Activated CD4-positive, alpha-beta T cell treated with anti-CD3 and anti-CD28 coated beads, Interleukin-2, amount 10 ng/mL, durations not matched to agents 24 days and 14 days (primary cell): ENCODE measurements at places on chromosomes 1 and 21. TPM values are rescaled to one million over a fixed set of nuclear protein-coding genes. Genes with fewer than 3 reads are reported as not detected.

The C2CD4D gene
- total RNA-seq: 0.86 and 1.5 TPM in 2 replicates

The CBS gene
- 45.6 and 51.5 TPM in 2 replicates for total RNA-seq

The UQCRHL gene
- 1.5 TPM in 2 replicates for total RNA-seq

The CHRM3 gene
- not detected in 2 replicates for total RNA-seq

The PRR9 gene
- total RNA-seq: not detected in 2 replicates

The MCOLN2 gene
- 92.3 and 95.6 TPM in 2 replicates for total RNA-seq

The KCNN3 gene
- total RNA-seq: 0.35 and 0.54 TPM in 2 replicates

The ARV1 gene
- 15.0 and 15.2 TPM in 2 replicates for total RNA-seq

DNA sequence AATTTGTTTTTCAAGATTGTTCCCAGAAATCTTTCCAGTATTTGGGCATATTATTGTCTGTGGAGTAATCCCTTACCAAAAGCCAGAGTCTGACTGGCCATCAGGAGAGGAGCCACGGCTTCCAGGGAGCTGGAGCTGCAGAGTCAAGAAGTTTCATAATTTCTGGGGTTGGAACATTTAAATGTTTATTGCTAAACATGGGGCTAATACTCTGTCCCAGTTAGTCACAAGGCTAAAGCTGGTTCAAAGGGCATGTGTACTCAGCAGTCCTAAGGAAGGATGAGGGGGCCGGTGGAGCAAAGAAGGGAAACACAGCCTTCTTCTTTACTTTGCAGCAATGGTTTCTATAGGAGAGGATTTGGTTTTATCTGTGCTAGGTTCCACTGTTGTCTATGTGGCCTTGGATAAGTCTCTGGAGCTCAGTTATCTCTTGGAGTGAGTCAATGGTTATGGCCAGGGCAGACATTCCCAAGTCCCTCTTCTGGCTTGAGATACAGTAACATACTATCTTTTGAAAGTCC is 9.5 kb downstream of the DENND2D start:
- H3K4me1 ChIP-seq: peaks cover 79% of the 10 kb centered on the region
- H3K36me3 ChIP-seq: peaks cover 99% of the 10 kb centered on the region
- peak overlapping the region; percentile 15 for H3K4me3 ChIP-seq
- no peak for DNase-seq

- H3K4me1 ChIP-seq: peaks cover 5% of the 10 kb centered on the region
- no peak overlapping the region for H3K27ac ChIP-seq
- H3K27me3 ChIP-seq: peaks cover 3% of the 10 kb centered on the region
- DNase-seq: no peak
- H3K4me3 ChIP-seq: no peak overlapping the region
- no peaks in the 10 kb centered on the region for H3K36me3 ChIP-seq
These were observed 18.8 kb upstream of the SCCPDH start for GRCh38 chr1:246705368-246705767.

GRCh38 chr1:197902454-197903195 is at the start of gene C1orf53:
C1orf53 (plus strand) TSS chr1:197902630; CDS start chr1:197902650, 20 bp downstream.
- H3K36me3 ChIP-seq: no peaks in the 10 kb centered on the region
- H3K4me1 ChIP-seq: peaks cover 8% of the 10 kb centered on the region
- H3K27me3 ChIP-seq: peaks cover 68% of the 10 kb centered on the region
- DNase-seq: peak; percentile 94

GRCh38 chr1:89943846-89944781 is 50.8 kb upstream of the ZNF326 start:
- peaks cover 5% of the 10 kb centered on the region for H3K4me1 ChIP-seq
- no peaks in the 10 kb centered on the region for H3K27me3 ChIP-seq
- H3K36me3 ChIP-seq: no peaks in the 10 kb centered on the region
- no peak overlapping the region for H3K4me3 ChIP-seq
- no peak overlapping the region for H3K27ac ChIP-seq
- no peak for DNase-seq

- no peak overlapping the region for H3K27ac ChIP-seq
- peaks cover 14% of the 10 kb centered on the region for H3K4me1 ChIP-seq
- H3K27me3 ChIP-seq: no peaks in the 10 kb centered on the region
- DNase-seq: no peak
These were observed 11.6 kb downstream of the TMEM53 start for GRCh38 chr1:44662683-44663030.

DNA sequence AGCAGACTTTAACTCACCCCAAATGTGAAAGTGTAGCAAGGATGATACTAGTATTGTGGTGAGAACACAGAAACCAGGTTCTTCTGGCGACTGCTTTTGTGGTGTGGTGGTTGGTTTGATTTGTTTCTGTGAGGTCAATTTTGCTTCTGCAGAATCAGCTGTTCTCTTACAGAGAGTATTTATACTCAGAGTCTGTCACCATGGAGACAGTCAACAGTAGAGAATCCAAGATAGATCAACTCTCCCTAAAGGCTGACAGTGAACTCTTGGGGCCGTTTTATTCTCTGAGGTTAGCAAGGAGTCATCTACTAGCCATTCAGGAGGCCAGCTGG is at the start of gene CFAP107:
Gene CFAP107, plus strand, starts transcription at position 209 of the 332 bp plus-strand sequence. CDS start 231 bp downstream, outside the sequence.
- H3K4me1 ChIP-seq: peaks cover 4% of the 10 kb centered on the region
- H3K27ac ChIP-seq: no peak within 1 kb of the TSS
- H3K4me3 ChIP-seq: no peak within 1 kb of the TSS

GRCh38 chr1:81287411-81288080 is 513.2 kb upstream of the ADGRL2 start:
- H3K36me3 ChIP-seq: no peaks in the 10 kb centered on the region
- DNase-seq: no peak
- no peaks in the 10 kb centered on the region for H3K4me1 ChIP-seq
- H3K27me3 ChIP-seq: no peaks in the 10 kb centered on the region

- H3K27me3 ChIP-seq: no peaks in the 10 kb centered on the region
- H3K27ac ChIP-seq: no peak overlapping the region
- no peak for DNase-seq
- H3K4me3 ChIP-seq: no peak overlapping the region
- H3K36me3 ChIP-seq: no peaks in the 10 kb centered on the region
These were observed 569.3 kb upstream of the ZRANB2 start for GRCh38 chr1:71650119-71650518.

DNA sequence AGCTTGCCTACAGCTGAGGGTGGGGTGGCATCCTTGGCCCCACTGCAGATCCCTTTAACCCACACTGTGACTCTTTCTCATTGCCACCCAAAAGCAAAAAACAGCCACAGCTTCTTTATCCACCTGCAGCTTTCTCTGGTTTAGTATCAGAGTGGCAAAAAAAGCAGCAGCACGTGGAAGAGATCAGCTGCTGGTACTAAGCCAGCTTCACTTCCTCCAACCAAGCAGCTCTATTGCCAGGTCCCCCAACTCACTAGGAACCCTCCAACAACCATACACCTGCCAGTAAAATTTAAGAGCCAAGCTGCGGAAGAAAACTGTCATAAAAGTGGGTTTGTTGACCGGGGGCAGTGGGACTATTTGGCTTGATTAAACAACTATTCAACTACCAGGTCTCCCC is 66.4 kb downstream of the KDM1A start:
- no peaks in the 10 kb centered on the region for H3K4me1 ChIP-seq
- H3K27me3 ChIP-seq: no peaks in the 10 kb centered on the region
- DNase-seq: no peak
- peaks cover 55% of the 10 kb centered on the region for H3K36me3 ChIP-seq

- no peaks in the 10 kb centered on the region for H3K36me3 ChIP-seq
- H3K4me3 ChIP-seq: no peak overlapping the region
- H3K27ac ChIP-seq: no peak overlapping the region
- DNase-seq: no peak
- H3K27me3 ChIP-seq: peaks cover 4% of the 10 kb centered on the region
- H3K4me1 ChIP-seq: peaks cover 10% of the 10 kb centered on the region
These were observed 2.5 kb downstream of the VWA1 start for GRCh38 chr1:1437904-1438376.

GRCh38 chr21:29350246-29350779 is 51.6 kb downstream of the BACH1 start:
- no peak for DNase-seq
- no peak overlapping the region for H3K27ac ChIP-seq
- H3K27me3 ChIP-seq: no peaks in the 10 kb centered on the region

GRCh38 chr1:33903210-33903589 is 39.3 kb downstream of the HMGB4 start:
- H3K4me3 ChIP-seq: no peak overlapping the region
- no peak overlapping the region for H3K27ac ChIP-seq
- peaks cover 2% of the 10 kb centered on the region for H3K27me3 ChIP-seq
- H3K4me1 ChIP-seq: no peaks in the 10 kb centered on the region

DNA sequence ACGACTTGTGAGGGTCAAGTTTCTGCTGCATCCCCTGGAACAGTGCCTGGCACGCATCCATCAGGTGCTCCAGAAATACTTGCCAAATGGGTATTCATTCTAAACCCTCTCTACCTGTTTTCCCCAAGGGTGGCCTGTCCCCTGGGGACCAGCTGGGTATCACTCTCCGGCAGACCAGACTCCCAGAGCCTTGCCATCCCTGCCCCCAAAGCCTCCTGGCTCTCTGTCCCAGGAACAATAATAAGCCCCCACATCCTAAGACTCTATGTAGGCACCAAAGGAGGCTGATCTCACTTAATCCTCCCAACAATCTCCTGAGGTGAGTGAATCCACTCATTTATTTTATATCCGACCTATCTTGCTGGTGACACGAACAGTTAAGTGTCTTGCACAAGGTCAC is 96.7 kb downstream of the MRPL37 start:
- H3K36me3 ChIP-seq: peaks cover 3% of the 10 kb centered on the region
- H3K27me3 ChIP-seq: no peaks in the 10 kb centered on the region
- DNase-seq: no peak

DNA sequence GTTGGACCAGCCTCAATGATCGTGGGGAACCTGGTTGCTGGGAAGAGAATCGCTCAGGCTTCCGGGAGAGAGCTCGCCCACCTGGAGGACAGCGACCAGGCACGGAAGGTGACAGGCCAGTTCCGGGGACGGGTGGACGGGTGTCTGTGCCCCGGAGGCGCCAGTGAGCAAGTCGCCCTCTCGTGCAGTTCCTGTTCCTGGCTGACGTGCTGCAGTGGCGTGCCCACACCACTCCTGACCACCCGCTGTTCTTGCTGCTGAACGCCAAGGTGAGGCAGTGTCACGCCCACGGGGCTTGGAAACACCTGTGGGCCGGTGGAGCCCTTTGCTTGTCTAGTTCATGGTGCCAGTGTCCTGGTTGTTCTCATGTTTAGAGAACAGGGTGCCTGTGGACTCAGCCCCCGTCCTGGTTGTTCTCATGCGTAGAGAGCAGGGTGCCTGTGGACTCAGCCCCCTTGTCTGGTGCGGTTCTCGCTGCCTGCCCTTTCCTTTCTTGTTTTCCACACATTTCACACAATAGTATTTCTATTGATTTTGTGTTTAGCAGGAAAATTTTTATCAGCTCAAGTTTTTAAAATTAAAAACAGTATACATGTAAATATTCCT is 53.1 kb downstream of the S100B start:
- H3K4me3 ChIP-seq: peak overlapping the region; percentile 57
- peak overlapping the region; percentile 72 for H3K27ac ChIP-seq
- peaks cover 35% of the 10 kb centered on the region for H3K36me3 ChIP-seq
- H3K4me1 ChIP-seq: peaks cover 28% of the 10 kb centered on the region
- DNase-seq: peak; percentile 74

DNA sequence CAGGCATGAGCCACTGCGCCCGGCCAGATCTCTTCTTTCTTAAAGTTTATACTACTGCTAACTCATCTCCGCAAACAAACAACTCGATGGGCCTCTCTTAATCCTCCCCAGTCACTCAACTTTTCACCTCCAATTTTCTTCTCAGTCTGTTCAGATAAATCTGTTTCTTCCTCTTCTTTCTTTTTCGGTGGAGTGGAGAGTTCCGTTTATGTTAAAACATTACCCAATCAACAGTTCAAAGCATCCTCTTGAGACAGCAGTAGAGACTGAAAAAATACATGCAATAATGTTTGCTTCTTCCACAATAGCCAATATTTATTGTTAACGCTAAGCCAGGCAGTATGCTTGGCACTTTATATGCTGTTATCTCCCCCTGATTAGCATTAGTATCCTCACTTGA is 1.4 kb upstream of the ANKRD13C start:
- no peak for DNase-seq
- no peaks in the 10 kb centered on the region for H3K27me3 ChIP-seq
- peaks cover 20% of the 10 kb centered on the region for H3K36me3 ChIP-seq
- peak overlapping the region; percentile 75 for H3K27ac ChIP-seq
- H3K4me1 ChIP-seq: peaks cover 20% of the 10 kb centered on the region

DNA sequence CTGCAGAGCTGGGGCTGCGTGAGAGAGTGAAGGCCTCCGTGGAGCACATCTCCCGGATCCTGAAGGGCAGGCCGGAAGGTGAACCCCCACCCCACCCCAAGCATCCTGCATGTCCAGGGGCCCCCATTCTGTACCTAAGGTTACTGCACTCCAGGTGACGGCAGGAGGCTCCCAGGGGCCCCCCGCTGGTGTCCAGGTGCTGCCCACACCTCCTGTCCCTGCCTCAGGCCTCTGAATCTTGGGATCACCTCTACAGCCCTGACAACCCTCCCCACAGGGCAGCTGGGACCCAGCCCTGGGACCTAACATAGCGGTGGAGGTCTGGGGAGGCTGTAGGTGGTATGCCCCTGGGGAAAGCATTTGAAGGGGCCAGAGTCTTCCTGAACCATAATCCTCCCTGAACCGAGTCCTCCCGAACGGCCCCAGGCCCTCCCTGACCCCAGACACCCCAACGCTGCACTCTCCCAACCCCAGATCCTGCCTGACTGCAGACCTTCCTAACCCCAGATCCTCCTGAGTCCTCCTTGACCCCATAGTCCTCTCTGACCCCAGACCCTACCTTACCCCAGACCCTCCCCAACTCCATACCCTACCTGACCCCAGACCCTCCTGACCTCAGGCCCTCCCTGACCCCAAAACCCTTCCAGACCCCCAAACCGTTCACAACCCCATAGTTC is 33.5 kb downstream of the TRIM11 start:
- H3K27me3 ChIP-seq: no peaks in the 10 kb centered on the region
- no peaks in the 10 kb centered on the region for H3K36me3 ChIP-seq
- no peak for DNase-seq
- no peaks in the 10 kb centered on the region for H3K4me1 ChIP-seq
- no peak overlapping the region for H3K4me3 ChIP-seq

- DNase-seq: no peak
- no peak overlapping the region for H3K27ac ChIP-seq
- no peak overlapping the region for H3K4me3 ChIP-seq
- peaks cover 9% of the 10 kb centered on the region for H3K4me1 ChIP-seq
- no peaks in the 10 kb centered on the region for H3K27me3 ChIP-seq
- H3K36me3 ChIP-seq: no peaks in the 10 kb centered on the region
These were observed 84.3 kb downstream of the PTPN14 start for GRCh38 chr1:214467078-214467585.

GRCh38 chr1:68103884-68104554 is 53.6 kb upstream of the DIRAS3 start:
- no peaks in the 10 kb centered on the region for H3K4me1 ChIP-seq
- H3K36me3 ChIP-seq: no peaks in the 10 kb centered on the region
- no peak overlapping the region for H3K4me3 ChIP-seq
